Colonic mucosa (tissue), 4 donors: ENCODE measurements at places on chromosomes 16 and 17. TPM values are rescaled to one million over a fixed set of nuclear protein-coding genes. Genes with fewer than 3 reads are reported as not detected.

KRTAP9-8 gene
- not detected for total RNA-seq

LITAFD gene
- total RNA-seq: not detected

DNA sequence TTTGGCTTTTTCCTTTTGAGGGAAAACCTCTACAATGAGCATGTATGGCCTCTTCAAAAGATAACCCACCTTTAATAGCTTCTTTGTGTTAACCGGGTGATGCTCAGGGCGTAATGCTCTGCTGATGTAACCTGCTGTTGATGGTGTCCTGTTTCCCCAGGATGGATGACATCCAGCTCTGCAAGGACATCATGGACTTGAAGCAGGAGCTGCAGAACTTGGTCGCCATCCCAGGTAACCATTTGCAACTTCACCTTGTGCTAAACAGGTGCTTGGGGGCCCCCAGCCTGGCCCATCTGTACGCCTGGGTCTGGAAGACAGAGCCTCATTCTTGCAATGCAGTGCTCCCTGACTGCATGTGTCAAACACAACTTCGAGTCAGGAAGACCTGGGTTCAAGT is 75.1 kb downstream of the MARF1 start:
- no peak for DNase-seq

TRPV2 gene
- 7.4 TPM for total RNA-seq

CCL16 gene
- total RNA-seq: not detected

GRAP gene
- total RNA-seq: 0.93 TPM

DNA sequence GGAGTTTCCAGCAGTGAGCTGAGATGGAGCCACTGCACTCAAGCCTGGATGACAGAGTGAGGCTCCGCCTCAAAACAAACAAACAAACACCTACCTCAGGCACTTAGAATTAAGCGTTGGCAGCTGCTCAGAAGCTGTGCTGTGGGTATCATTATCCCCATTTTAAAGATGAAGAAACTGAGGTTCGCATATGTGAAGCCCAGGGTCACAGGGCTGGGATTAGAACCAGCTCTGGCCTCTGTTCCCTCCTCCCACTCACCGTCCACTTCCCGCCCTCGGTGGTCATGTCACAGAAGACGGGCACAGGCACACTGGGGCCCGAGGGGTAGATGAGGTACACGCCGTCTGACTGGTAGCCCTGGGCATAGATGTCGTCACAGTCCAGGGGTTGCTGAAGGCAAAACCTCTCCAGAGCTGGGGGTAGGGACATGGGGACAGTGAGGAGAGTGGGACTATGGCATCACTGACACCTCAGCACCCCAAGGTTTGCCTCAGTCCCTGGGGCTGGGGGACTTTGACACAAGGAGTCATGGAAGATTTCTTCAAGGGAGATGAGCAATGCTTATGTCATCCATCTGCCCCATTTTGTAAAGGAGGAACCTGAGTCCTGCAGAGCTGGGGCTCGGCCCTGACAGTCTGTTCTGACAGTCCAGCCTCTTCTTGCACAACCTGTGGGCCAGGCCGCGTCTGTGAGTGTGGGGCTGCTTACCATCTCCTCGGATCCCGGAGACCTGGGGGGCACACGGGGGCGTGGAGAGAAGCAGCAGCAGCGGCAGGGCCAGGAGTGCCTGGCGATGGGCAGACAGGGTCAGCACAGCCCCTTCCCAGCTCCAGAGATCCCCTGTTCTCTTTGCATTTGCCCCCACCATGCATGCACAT is 700 bp downstream of the MFAP4 start:
- no peak for DNase-seq

GRCh38 chr17:73814075-73814474 is 169.8 kb upstream of the SDK2 start:
- DNase-seq: no peak

- DNase-seq: peak; percentile 29
These were observed 38.3 kb downstream of the ABCC12 start for GRCh38 chr16:48117217-48118105.

DNA sequence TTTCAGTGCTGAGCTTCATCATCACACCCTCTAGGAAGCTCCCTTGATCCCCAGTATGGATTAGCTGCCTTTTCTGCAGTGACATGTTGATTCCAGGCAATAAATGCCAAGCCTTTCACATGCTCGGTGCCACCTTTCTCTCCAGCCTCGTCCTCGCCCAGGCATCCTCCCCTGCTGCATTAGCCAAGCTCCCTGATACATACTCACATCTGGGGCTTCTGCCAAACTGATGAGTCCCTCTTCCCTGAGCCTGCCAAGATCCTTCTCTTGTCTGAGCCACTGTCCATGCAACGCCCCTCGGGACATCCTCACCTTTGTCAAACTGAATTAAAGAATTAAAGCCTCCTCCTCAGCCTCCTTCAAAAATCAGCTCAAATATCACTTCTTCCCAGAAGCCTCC is 538.5 kb upstream of the CDH11 start:
- no peak for DNase-seq

- DNase-seq: no peak
These were observed 18.6 kb upstream of the PITPNM3 start for GRCh38 chr17:6574687-6575595.

GRCh38 chr16:50771366-50771765 is 29.5 kb downstream of the CYLD start:
- DNase-seq: no peak

DNA sequence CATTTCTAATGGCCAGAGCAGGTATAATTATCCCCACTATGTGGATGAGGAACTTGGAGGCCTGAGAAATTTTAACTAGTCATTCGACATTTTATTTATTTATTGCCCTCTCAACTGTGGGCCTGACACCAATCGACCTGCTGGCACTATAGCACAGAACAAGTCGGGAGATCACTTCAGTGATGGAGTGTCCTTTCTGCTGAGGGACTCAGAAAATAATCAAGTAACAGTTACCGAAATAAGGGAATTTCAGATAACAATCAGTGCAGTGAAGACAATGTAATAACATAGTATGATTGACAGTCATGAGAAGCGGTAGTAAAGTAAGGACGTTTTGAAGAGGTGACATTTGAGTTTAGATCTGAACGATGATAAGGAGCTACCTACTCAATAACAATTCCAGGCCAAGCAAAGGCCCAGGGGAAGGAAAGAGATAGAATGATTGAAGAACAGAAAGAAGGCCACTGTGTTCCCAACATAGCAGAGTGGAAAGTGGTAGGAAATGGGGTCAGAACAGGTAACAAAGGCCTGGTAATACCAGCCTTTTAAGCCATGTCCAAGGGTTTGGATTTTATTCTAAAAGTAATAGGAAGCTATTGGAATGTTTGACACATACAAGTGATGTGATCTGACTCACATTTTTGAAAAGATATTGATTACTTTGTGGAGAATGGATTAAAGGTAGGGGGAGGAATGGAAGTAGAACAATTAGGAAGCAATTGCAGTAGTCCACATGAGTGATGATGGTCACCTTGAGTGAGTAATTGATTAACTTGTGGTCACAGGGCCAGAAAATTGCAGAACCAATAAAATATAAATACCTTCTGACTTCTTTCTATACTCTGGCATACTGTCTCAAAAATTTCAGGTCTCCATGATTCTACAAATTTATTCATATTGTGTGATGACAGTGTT is 1.4 kb downstream of the STXBP4 start:
- DNase-seq: no peak

SLX1B gene
- 30.1 TPM for total RNA-seq

DNA sequence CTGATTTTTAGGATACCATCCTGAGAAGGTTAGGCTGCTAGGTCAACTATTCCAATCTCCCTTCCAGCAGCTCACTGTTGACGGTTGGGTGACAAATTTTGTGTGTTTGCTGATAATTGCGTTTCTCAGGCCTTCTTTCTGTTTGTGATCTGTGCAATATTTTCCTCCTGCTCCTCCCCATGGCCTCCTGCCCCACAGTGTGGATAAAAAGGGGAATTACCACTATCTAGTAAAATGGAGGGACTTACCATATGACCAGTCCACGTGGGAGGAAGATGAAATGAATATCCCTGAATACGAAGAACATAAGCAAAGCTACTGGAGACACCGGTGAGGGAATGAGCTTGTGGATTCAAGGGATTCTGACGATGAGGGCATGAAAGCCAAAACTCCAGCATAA is 9.2 kb downstream of the CHD3 start:
- no peak for DNase-seq

GRCh38 chr16:22933173-22933572 is 119.2 kb downstream of the HS3ST2 start:
- DNase-seq: no peak

DNA sequence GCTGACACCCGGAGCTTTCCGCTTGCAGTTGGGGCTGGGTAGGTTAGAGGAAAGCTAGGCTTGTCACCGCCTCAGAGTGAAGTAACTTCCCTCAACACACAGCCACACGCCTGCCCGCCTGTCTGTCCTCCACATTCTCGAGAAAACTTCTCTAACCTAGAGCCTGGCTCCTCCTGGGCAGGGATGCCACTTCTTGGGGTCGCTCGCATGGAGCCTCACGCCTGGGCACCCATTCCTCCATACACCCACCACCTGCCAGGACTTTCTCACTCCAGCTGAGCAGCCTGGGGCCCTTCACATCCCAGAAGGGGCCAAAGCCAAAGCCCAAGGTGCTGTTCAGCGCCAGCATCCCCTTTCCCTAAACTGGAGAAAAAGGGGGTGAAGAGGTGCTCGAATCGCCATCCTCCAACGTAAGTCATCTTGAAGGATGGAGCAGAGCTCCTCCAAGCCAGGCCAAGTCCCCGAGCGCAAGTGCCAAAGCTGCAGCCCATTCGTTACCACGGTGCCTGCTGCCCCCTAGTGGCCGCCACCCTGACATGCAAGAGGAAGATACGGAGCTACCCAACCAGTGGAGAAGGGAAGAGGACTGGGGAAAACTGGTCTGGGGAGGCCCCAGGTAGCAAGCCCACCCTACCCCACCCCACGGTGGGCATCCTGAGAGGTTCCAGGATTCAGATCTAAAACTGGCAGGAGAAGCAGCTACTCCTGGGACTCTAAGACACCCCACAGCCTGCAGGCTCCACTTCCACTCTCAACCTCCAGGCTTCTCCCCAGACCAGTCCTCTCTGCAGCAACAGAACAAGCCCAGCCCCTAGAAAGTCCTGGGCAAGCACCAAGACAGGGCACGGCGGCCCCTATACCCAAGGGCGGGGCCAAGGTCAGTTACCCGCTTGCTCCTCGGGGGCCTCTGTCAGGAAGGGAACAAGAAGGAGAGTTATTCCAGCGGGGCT is 63.1 kb downstream of the MYO18A start:
- peak; percentile 78 for DNase-seq

MGAT5B gene
- 0.27 TPM for total RNA-seq
